Activated naive CD4-positive, alpha-beta T cell treated with anti-CD3 and anti-CD28 coated beads, Interleukin-2, amount 50 U/mL, for 16 hours (primary cell): ENCODE measurements at places on chromosomes 11 and 22.
A peak's percentile ranks its signal among the peaks of the same experiment; 100 is the strongest.

DNA sequence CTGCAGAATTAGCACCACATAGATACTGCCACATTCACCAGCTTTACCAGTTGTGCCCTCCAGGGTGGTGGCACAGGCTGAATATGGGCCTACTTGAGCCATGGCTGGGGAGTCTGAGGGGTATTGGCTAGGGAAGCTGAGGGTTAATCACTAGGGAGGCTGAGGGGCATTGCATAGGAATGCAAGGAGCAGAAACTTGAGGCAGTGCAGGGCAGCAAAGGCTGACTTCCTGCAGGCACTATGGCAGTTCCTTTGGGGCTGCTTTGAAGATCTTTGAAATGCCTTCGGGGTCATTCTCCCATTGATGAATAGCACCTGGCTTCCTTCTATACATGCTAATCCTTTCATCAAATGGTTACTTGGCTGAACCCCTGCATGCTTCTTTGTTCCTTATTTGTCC, 171.5 kb downstream of the RCN1 start:
- DNase-seq = no peak

DNA sequence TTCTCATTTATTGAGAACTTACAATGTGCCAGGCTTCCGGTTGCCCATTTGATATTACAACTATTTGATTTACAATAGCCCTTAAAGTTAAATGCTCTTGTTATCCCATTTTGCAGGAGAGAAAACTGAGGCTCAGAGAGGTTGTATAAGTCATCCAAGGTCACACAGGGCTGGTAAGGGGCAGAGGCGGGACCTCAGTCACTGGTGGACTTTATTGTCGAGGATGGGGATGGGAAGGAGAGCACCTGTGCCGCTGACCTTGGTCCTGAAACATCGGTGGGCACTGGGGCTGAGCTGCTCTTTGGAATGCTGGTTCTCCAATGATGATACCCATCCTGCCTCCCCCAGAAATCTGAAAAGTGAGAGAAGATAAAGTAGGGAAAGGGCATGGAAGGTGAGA, 265.4 kb downstream of the MIAT start:
- no peak for DNase-seq

GRCh38 chr11:129992161-129992944, 10.3 kb downstream of the PRDM10 start:
- peak; percentile 52 for DNase-seq

GRCh38 chr11:6475936-6476335, 2.2 kb upstream of the TRIM3 start:
- DNase-seq = no peak

DNA sequence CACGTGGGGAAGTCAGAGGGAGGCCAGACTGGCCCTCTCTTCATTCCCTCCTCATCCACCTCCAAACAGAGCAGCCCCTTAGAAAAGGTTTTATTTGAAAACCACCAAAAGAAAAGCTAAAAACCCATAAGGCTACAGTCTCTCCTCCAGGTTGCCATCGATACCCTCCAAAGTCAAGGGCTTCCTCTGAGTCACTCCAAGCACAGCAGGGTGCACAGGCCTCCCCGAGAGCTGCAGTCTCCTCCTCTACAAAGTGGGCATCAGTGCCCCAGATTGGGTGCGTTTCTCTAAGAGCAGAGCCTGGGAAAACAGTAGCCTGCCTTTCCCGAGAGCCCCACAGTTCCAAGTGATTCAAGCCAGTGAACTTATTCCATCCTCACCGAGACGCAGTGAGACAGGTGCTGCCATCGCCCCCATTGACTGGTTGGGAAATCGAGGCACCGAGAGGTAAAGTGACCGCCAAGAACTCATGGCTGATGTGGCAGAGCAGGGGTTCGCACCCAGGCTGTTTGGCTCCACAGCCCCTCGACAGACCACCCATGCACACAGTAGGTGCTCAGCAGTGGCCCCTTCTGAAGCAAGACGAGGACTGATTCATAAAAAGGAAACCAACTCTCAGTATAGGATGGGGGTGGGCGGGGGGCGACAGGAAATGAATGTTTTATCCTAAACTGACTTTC, 91.7 kb upstream of the SHISAL1 start:
- DNase-seq = peak; percentile 4

DNA sequence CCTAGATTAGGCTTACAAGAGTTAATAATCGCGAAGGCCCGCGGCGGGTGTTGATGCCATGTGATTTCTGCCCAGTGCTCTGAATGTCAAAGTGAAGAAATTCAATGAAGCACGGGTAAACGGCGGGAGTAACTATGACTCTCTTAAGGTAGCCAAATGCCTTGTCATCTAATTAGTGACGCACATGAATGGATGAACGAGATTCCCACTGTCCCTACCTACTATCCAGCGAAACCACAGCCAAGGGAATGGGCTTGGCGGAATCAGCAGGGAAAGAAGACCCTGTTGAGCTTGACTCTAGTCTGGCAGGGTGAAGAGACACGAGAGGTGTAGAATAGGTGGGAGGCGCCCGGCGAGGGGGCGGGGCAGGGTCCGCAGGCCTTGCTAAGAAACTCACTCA, 65.5 kb downstream of the AAMDC start:
- no peak for DNase-seq

DNA sequence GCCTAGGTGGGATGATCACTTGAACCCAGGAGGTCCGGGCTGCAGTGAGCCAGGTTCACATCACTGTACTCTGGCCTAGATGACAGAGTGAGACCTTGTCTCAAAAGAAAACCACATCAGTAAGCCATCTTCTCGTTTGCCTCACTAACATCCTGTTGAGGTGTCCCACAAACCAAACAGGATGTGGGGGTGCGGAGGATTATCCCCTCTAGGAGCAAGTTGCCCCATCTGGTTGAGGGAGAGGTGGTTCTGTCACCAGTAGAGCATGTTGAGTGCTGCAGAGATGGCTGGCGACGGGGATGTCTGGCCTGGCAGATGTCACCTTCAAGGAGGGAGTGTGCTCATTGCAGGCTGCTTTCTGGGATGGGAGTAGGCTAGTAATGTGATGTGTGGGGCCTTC, 72.4 kb downstream of the ZNRF3 start:
- DNase-seq = peak; percentile 59

GRCh38 chr22:43168471-43169309, 17.3 kb downstream of the TSPO start:
- no peak for DNase-seq

DNA sequence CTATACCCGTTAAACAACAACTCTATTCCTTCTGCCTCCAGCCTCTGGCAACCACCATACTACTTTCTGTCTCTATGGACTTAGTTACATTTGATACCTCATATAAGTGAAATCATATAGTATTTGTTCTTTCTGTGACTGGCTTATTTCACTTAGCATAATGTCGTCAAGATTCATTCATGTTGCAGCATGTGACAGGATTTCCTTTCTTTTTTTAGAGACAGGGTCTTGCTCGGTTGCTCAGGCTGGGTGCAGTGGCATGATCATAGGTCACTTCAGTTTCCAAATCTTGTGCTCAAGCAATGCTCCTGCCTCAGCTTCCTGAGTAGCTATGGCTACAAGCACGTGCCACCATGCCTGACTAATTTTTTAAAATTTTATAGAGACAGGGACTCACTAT, 29.4 kb upstream of the SORL1 start:
- DNase-seq = no peak

DNA sequence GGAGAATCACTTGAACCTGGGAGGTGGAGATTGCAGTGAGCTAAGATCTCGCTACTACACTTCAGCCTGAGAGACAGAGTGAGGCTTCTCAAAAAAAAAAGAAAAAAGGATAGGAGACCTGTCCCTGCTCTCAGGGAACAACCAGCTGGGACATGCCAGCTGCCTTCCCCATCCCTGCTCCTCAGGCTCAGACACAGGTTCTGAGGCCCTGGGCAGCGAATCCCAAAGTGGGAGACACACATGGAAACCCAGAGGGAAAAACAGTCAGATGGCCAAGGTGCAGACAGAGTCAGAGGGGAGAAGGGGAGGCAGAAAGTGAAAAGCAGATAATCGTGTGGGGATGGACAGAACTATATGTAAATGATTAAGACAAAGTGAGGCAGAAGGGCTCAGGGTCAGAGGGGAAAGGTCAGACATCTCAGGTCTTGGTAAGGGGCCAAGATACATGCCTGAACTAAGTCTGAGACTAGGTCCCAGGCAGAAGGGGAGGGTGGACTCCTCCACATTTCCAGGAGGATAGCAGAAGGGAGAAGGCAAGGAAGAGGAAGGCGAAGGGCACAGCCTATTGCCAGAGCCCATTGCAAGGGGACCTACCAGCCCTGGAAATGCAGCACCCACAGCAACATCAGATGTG, 14.2 kb downstream of the STARD10 start:
- DNase-seq = no peak

- DNase-seq = no peak
Measured at GRCh38 chr22:26464312-26464711, 19.3 kb downstream of the HPS4 start.

GRCh38 chr11:2752923-2753322, 53.1 kb upstream of the KCNQ1OT1 start:
- no peak for DNase-seq

- peak; percentile 49 for DNase-seq
Measured at GRCh38 chr11:119169282-119169719, 776 bp downstream of the NLRX1 start.

GRCh38 chr11:13721760-13722159, 53.3 kb downstream of the FAR1 start:
- DNase-seq = no peak

DNA sequence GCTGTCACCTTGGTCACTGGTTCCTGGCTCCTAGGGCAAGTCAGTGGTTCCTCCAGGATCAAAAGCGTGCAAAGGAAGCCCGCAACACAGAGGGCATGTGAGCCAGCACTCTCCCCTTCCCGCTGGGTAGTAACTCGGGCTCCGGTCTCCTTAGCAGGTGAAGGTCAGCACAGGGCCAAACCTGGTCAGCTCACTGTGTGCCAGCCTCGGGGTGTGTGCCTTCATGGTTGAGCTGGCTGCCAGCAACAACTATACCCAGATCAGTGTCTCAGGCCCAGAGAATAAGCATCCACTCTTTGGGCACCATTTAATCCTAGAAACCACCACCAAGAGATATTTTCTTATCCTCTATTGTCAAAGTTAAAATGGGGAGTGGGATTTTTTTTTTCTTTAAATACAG, 16.1 kb upstream of the CCDC86 start:
- DNase-seq = no peak

- no peak for DNase-seq
Measured at GRCh38 chr22:22120160-22120559, 124.4 kb upstream of the VPREB1 start.

DNA sequence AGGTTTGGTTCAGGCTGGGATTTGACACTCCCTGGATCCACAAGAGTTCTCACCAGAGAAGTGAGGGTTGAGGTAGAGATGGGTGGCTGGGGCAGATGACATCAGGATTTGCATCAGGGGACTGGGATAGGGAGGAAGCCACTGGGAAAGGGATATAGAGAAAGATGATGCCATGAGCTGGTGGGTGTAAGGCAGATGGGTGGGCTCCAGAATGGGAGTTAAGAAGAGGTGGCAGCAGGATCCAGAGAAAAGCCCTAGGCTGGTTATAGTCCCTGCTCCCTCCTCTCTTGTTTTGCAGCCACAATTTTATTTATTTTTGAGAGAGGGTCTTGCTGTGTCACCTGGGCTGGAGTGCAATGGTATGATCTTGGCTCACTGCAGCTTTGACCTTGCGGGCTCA, 1.8 kb upstream of the C1QTNF4 start:
- DNase-seq = no peak

- DNase-seq = peak; percentile 44
Measured at GRCh38 chr11:46348566-46349401, 1.5 kb downstream of the DGKZ start.

DNA sequence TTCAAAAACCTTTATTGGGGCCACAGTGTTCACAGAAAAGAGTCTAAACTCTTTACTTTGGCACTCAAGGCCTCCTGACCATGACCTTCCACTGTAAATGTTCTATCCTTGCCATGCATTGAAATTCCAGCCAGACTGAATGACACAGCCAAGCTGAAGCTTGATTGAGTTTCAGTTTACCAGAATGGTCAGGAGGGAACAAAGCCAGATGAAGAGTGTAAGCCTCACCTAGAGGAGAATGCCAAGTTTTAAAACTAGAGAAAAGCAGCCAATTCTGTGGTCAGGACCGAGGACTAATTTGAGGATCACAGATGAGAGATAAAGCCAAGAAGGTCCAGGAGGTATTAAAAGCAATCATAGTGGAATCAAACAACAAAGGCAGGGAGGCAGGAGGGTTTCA, 215.3 kb downstream of the KCNA4 start:
- no peak for DNase-seq

DNA sequence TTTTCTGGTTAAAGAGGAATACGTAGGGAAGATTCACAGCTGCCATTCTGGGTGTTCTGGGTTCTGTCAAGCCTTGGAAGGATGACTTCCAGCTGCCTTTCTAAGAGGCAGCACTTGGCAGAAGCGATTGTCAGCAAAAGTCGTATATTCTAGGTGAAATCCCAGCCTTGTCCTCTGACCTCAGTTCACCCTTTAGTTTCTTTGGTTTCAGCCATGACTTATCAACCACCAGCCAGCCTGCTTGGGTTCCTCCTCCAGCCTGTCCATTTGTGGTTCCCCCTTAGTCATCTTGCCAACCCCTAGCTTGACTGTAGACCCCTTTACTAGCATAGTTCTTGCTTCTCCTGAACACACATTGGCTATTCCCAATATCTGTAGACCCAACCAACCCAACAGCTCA, 102.3 kb upstream of the CD44 start:
- no peak for DNase-seq

GRCh38 chr22:41915035-41915785, at the start of gene SHISA8:
Gene SHISA8, minus strand, starts transcription at chr22:41915074. Its CDS starts 407 bp downstream, at chr22:41914667.
- DNase-seq = peak; percentile 68

DNA sequence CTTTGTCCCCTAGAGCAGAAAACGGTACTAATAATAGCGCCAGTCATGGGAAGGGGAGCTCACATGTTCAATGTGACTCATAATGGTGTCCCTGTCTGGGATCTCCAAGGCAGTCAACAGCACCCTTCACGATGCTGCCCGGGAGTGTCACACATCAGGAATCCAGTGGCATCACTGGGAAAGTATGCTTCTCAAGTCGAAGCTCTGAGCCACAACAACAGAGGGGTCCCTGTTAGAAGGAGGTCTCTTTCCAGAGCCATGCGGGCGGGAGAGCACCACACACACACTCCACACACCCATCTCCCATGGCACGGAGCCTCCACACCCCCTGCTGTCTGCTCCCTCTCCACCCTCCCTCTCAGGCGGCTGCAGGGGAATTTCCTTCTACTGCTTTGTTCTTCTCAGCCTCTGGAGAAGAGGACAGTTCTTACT, 119.7 kb downstream of the ETS1 start:
- DNase-seq = no peak

DNA sequence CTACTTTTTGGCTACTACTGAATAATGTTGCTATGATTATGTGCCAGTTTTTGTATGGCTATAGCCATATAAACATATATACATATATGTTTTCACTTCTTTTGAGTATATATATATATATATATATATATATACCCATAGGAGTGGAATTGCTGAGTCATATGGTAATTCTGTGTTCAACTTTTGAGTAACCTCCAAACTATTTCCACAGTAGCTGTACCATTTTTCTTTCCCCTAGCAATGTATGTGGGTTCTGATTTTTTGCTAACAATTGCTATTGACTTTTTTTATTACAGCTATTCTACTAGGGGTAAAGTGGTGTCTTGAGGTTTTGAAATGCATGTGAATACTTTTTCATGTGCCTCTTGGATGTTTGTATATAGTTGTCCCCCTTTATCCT, 30.4 kb downstream of the CBL start:
- no peak for DNase-seq
